MCF 10A (cell line): ENCODE measurements at places on chromosomes 7 and 10. TPM values are rescaled to one million over a fixed set of nuclear protein-coding genes. Genes with fewer than 3 reads are reported as not detected.

- H3K27me3 ChIP-seq: no peaks in the 10 kb centered on the region
- no peak overlapping the region for H3K27ac ChIP-seq
- H3K4me1 ChIP-seq: no peaks in the 10 kb centered on the region
- no peak for DNase-seq
- no peaks in the 10 kb centered on the region for H3K36me3 ChIP-seq
Measured at GRCh38 chr7:71402684-71403083, 270.7 kb downstream of the GALNT17 start.

DNA sequence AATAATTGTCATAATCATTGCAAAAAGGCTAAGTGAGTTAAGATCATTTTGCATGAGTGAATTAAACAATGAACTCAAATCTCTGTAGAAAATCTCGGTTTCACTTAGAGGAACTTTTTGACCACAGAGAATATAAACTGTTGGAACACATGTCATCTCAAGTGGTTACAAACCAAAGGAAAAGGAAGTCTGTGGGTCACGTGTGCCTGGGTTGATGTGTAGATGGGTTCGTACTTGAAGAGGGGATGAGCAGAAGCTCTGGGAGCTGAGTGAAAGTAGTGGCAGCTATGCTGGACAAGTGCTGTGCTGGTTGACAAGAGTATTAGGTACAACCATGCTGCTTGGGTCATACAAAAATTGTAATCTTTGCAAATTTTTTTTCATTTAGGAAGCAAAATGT, 35.0 kb downstream of the GLRX3 start:
- no peaks in the 10 kb centered on the region for H3K4me1 ChIP-seq
- no peaks in the 10 kb centered on the region for H3K27me3 ChIP-seq
- peak overlapping the region; percentile 13 for H3K27ac ChIP-seq
- DNase-seq: no peak

DNA sequence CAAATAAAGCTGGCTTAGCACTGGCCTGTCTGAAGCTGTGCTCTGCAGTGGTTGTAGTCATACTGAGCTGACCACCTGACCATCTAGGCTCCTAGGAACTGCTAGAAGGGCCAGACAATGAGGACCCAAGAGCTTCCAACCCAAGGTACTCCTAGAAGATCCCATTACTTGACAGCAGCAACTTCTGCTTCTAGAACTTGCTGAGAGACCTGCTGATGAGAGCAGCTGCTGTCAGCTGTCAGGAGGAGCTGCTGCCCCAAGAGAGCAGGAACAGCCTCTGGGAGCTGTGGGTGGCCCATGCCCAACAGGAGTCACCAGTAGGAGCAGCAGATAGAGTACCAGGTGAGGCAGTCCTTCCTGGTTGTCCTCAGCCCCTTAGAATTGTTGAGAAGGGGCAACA, 70.2 kb downstream of the RBM20 start:
- H3K36me3 ChIP-seq: no peaks in the 10 kb centered on the region
- no peaks in the 10 kb centered on the region for H3K27me3 ChIP-seq
- no peak overlapping the region for H3K4me3 ChIP-seq
- no peaks in the 10 kb centered on the region for H3K4me1 ChIP-seq
- DNase-seq: no peak
- no peak overlapping the region for H3K27ac ChIP-seq

DNA sequence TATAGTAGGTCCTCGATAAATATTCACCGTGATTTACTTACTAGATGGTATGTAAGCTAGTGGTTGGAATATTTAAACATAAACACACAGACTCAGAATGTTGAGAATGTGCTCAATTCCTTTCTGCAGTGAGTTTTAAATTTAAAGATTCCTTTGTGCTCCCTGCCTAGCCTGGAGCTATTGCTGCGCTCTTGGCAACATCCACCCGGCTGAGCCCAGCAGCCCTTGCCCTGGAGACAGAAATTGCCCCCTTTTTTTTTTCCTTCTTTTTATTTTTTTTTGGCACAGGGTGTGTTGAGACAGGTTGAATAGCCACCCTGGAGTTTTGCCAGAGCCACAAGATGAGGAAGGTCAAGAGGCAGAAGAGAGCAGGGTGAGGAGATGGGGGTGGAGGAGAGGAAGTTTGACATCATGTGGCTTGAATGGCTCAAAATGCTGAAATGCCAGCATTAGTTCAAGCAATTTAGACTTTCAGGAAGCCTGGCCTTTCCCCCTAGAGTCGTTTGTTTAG, 180.8 kb downstream of the PRKCQ start:
- DNase-seq: peak; percentile 50
- no peak overlapping the region for H3K27ac ChIP-seq
- H3K27me3 ChIP-seq: peaks cover 15% of the 10 kb centered on the region

- no peak overlapping the region for H3K4me3 ChIP-seq
- H3K27ac ChIP-seq: no peak overlapping the region
- no peaks in the 10 kb centered on the region for H3K4me1 ChIP-seq
- H3K27me3 ChIP-seq: no peaks in the 10 kb centered on the region
Measured at GRCh38 chr10:8225187-8225586, 170.7 kb downstream of the GATA3 start.

SORBS1 gene
- 0.61 and 1.0 TPM in 2 replicates for total RNA-seq

C10orf67 gene
- 0.15 and 0.21 TPM in 2 replicates for total RNA-seq

GIGYF1 gene
- 37.6 and 40.1 TPM in 2 replicates for total RNA-seq

CAV1 gene
- 225 and 267 TPM in 2 replicates for total RNA-seq
